Lower leg skin (tissue), 4 donors: ENCODE measurements at places on chromosomes 12 and 14. TPM values are rescaled to one million over a fixed set of nuclear protein-coding genes. Genes with fewer than 3 reads are reported as not detected.

GRCh38 chr12:121444842-121445202, 44.9 kb downstream of the RNF34 start:
- DNase-seq = no peak

DNA sequence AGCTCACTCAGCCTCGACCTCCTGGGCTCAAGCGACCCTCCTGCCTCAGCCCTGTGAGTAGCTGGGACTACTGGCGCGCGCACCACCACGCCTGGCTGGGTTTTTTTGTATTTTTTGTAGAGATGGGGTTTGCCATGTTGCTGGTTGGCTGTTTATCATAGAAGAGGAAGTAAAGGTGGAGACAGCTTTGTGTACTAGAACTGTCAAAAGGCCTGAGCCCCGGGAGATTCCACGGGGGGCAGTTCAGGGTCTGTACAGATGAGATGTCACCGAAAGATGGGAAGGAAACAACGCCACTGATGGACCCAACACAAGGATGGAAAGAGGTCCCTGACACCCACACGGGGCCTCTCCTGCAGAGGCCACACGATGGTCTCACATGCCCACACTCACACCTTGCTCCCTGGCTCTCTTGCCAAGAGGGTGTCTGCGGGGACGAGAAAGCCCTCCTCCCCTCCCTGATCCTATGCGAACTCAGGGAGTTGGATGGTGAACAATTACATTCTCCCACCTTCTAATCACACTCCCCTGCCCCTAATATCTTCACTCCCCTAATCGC, 66.6 kb downstream of the KDM2B start:
- DNase-seq = no peak

DNA sequence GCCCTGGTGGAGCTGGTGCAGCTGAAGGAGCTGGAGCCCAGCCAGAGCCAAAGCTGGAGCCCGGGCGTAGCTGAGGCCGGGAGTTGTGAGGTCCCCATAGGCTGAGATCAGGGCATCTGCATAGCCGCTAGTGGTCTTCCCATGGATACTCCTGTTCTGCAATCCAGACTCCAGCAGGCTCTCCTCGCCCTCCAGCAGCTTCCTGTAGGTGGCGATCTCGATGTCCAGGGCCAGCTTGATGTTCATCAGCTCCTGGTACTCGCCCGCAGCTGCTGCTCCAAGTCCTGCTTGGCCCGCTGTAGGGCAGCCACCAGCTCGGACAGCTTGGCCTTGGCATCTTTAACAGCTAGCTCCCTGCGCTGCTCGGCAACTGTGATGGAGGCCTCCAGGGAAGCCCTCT, 966.1 kb downstream of the FSCB start:
- no peak for DNase-seq

DNA sequence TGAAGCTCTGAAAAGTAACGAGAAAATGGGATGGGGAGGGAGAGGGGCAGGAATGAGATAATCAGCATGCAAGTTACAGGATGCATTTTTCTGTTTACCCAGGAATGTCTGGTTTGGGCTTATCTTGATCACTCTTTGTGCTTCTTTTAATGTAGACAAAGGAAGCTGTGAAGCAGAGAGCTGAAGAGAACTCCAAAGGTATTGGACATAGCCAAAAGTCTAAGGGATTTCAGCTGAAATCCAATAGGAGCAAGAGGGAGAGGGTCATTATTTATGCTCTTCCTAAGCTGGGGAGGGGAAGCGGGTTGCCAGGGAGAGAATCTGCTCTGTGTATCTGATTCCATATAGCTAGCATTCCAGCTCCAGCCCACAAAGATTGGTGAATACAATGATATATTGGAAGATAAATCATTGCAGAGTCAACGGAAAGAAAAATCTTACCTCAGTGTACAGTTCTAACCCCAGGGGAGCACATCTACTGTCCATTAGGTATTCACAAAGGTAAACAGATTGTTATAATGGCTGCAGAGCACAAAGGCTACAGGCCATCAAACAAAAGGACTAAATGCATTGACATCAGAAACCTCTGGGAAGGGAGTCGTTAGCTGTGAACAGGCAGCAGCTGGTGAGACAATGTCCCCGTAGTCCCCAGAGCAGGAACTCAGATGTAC, 61.0 kb upstream of the PELI2 start:
- no peak for DNase-seq

GRCh38 chr12:31018106-31018789, 55.4 kb upstream of the DDX11 start:
- DNase-seq = no peak

- no peak for DNase-seq
These were observed 35.1 kb upstream of the KCNH3 start for GRCh38 chr12:49503674-49504180.

GRCh38 chr14:101654051-101654450, 92.8 kb downstream of the DIO3 start:
- DNase-seq = no peak

- peak; percentile 32 for DNase-seq
These were observed 4.4 kb downstream of the SERPINA11 start for GRCh38 chr14:94448071-94448808.

GRCh38 chr12:96462571-96463280, 26.7 kb upstream of the CFAP54 start:
- no peak for DNase-seq

- no peak for DNase-seq
These were observed 478 bp downstream of the RITA1 start for GRCh38 chr12:113186033-113186365.

DNA sequence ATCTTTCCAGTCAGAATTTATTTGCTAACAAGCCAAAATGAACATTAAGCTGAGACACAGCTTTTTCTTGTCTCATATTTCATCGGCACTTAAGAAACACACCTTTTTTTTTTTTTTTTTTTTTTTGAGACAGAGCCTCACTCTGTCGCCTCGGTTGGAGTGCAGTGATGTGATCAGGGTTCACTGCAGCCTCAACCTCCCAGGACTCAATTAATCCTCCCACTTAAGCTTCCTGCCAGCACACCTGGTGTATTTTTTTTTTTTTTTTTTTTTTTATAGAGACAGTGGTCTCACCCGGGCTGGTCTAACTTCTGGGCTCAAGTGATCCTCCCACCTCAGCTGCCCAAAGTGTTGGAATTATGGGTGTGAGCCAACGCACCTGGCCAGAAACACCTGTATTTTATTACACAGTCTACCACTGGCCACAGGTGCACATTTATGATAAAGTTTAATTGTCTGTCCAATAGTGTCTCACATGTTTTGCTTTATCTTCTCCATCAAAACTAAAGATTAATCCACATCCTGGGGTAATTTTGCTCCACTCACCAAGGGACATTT, 62.7 kb downstream of the C2CD5 start:
- DNase-seq = no peak

GRCh38 chr12:129651951-129652350, 251.9 kb downstream of the TMEM132D start:
- DNase-seq = no peak

DNA sequence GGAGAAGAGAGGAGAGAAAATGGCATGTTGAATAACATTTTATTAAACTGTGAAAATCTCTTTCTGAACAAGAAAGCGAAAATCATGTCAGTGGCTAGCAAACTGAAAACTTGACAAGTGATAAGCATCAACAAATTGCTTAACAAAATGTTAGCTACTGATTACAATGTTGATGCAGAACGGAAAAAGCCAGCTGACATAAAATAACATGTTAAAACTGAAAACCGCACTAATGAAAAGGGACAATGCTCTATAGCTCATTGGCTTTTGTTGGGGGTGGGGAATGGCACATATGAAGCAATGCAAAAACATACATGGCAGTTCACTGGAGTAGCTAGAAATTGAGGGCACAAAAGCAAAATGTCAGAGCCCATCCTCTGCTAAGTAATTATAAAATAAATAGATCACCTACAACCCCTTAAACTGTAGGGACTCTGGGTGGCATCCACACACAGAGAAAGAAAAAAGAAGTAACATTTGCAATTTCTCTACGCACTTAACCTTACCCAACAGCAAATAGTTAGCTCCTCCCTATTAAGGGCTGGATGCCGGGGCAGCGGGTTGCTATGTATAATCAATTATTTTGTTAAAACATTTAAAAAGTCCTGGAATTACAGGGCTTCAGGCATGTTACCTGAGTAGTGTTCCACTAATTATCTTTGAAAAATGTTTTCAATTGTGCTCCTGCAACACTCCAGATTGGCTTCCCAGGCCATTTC, 129.2 kb upstream of the USP15 start:
- DNase-seq = no peak

- no peak for DNase-seq
These were observed 7.7 kb downstream of the CLBA1 start for GRCh38 chr14:104993306-104993705.

DNA sequence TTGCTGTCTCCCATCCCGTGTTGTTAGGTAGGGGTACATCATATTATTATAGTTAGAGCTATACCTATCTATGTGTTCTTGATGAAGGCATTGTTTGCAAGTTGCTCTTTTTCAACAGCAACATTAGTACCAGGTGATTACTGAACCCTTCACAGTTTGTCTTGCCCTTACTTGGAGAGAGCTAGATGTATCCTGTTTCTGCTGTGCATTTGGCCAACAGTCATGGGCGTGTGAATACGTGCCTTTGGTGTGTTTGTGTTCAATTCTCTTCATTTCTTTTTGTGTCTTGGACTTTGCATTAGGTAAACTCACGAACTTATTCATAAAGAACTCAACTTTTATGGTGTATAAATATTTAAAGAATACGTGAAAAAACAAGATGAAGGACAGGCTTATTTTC, 14.3 kb downstream of the ARF6 start:
- DNase-seq = no peak

GRCh38 chr12:67649570-67650387, 1.2 kb downstream of the DYRK2 start:
- peak; percentile 89 for DNase-seq

DNA sequence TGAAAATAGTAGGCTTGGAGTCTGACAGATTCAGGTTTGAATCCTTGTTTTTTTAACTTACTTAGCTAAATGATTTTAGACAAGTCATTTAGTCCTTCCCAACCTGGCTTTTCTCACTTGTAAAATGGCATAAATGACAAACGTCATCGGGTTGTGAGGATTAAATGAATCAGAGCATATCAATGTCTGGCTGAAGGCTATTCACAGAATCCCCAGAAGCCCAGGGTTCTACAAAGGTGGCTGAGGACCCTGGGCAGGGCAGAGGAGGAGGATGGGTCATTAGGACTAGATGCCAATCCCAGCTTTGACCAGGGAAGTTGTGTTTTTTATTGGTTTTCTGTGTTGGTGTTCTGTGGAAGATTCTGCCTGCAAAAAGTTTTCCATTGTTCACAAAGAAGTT, 7.6 kb upstream of the PTPRB start:
- no peak for DNase-seq

DNA sequence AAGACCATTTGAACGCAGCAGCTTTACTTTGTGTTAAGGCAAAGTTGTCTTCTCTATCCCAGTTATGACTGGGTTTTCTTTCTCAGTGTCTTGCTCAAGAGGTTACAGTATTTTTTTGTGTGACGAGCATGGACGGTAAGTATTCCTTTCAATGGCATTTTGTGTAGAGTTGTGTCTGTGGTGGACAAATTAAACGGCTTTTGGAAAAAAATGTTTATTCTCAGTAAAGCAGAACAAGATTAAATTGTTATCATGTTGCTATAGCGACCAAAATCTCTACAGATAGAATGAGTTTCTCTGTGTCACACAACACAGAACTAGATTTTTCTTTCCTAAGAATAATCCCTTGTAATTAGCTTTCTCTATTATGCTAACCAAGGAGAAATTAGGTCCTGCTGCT, 417.1 kb downstream of the AEBP2 start:
- DNase-seq = no peak

GRCh38 chr12:67545298-67545697, 103.2 kb upstream of the DYRK2 start:
- no peak for DNase-seq

- DNase-seq = no peak
These were observed 3.2 kb upstream of the MLH3 start for GRCh38 chr14:75054421-75054820.

DNA sequence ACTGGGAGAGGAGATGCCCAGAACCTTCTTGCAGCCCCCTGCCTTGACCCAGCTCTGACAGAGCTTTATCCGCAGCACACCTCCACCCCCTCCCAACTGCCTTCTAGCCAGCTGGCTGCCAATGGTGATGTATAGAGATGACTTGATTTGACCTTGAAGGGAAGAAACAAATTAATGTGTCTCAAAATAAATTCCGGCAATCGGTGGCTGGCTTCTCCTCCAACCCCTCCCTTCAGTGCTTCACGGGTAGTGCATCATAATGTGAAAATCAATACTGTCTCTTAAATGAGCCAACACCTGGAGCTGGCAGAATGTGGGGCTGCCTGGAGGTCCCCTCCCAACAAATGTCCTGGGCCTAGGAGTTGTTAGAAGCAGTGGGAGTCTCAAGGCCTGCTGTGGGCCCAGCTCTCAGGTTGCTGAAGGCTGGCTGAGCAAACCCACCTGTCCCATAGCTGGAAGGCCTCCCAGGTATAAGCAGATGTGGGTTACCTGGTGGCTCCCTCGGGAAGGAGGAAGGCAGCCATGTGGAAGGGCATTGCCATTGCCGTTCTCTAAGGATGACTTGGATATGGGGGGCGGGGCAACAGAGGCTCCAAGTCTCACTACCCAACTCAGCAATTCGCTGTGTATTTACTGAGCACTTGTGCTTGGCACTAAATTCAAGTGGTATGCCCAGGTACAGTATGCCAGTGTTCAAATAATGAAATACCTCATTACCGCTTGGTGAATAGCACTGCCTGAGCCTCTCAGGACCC, 23.2 kb downstream of the HSPB8 start:
- DNase-seq = no peak

DNA sequence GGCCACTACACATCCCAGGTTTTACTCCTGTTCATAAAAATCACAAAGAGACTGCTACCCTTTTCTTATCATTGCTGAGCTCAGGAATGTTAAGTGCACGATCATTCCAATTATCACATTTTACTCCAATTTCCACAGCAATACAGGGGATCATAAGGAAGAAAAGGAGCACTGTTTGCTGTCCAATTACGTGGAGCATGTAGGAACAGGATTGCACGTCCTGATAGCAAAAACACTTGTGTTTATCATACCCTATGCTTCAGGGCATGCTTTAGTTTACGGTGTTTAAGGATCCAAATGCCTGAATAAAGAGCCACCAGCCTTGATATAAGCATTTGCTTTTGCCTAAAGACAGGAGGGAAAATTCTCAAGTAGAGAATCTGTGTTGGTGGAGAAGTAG, 155.4 kb upstream of the EGLN3 start:
- no peak for DNase-seq

DNA sequence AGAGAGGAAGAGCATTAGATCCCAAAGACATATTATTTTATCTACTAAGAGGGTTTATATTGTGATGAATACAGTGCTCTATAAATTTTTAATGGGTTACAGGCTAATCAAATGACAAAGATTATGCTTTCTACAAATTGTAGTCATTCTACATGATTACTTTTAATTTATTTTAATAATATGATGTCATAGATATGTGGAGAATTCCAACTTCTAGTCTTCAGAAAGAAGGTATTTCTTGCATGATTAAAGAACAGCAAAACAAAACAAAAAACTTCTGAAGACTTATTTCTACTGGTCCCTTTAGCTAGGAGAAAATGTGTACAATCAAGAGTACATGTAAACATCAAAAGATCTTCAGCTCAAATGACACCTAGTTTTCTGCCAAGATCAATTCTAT, 71.5 kb upstream of the FOXG1 start:
- no peak for DNase-seq

GRCh38 chr14:87000081-87000480, 992.9 kb downstream of the GALC start:
- DNase-seq = no peak

RAN gene
- 161 TPM for total RNA-seq

MYO1A gene
- 2.0 TPM for total RNA-seq

RNASE7 gene
- total RNA-seq = 34.1 TPM

INHBC gene
- total RNA-seq = not detected

RASSF9 gene
- total RNA-seq = 2.0 TPM

KLRK1 gene
- not detected for total RNA-seq

PRICKLE1 gene
- total RNA-seq = 7.6 TPM

LHX5 gene
- not detected for total RNA-seq

SLC8A3 gene
- 0.39 TPM for total RNA-seq
